ENCODE measurements at places on chromosomes 12 and 14. TPM values are rescaled to one million over a fixed set of nuclear protein-coding genes. Genes with fewer than 3 reads are reported as not detected.

DNA sequence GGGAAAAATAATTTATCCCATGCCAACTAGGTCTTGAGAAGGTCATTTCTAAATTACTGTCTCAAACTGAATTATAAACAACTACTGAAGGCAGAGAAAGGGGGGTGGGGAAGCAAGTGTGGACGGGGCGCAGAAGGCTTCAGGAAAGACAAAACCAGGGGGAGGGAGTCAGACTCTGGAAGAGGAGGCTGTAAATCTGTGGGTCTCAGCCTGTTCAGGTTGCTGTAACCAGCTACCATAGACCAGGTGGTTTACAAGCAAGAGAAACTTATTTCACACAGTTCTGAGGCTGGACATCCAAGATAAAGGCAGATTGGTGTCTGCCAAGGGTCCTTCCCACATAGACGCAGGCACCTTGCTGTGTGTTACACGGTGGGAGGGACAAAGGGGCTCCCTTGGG is 39.9 kb upstream of the FZD10 start:
- H3K4me1 ChIP-seq: no peaks in the 10 kb centered on the region
- H3K4me3 ChIP-seq: no peak overlapping the region
- no peak for DNase-seq

DNA sequence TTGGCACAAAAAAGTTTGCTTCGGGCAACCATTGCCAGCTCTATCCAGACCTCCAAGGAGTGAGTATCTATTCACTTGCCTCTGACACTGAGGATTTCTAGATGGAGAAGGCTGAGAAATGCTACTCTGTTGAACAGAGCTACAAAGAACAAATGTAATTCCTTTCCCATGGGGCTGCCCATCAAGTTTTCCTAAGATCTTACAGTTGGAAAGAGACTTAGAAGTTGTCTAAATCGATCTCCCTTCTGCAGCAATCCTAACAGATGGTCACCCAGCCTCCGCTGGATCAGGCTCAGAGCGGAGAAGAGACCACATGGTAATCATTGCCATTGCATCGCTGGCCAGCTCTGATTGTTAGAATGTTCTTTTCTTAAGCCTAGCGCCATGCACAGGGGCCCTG is 110.1 kb upstream of the BCL2L14 start:
- no peak overlapping the region for H3K27ac ChIP-seq
- H3K4me1 ChIP-seq: peaks cover 5% of the 10 kb centered on the region
- H3K36me3 ChIP-seq: no peaks in the 10 kb centered on the region
- no peak for DNase-seq

DNA sequence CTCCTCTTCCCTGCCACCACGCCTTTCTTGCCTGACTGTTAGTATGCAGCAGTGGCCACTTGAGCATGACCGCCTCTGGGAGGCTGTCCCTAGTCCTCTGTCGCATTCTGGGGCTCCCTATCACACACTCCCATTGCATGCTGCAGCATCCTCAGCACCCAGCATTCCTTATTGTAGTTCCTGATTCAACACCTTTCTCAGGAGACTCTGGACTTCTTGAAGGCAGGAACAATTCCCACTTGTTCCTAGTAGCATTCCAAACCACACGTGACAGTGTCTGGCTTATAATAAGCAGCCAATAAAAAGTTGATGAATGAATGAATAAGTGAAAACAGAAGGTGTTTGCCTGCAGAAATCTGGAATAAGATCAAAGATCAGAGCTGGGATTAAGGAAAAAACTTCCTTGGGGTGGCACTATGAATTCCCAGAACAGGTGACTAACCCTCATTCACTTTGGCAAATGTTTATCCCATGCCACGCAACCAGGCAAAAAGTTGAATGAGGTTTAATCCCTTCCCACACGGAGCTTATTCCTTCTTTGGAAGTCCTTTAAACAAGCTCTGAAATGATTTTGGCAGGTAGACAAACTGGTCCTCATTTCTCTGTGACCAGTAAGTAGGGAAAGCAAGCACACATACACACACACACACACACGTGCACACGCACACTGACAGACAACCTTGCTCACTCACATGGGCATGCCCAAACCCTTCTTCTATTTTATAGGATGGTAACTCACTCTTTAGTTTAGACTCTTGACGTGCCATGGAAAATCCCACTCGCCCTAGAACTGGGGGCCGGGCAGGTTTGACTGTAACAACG is 26.5 kb downstream of the NTF3 start:
- peaks cover 27% of the 10 kb centered on the region for H3K27me3 ChIP-seq
- DNase-seq: no peak
- H3K4me1 ChIP-seq: no peaks in the 10 kb centered on the region
- no peaks in the 10 kb centered on the region for H3K36me3 ChIP-seq

The CRACR2A gene
- 3.3 TPM for total RNA-seq

- H3K4me1 ChIP-seq: peaks cover 4% of the 10 kb centered on the region
- DNase-seq: no peak
- H3K36me3 ChIP-seq: peaks cover 11% of the 10 kb centered on the region
- H3K27me3 ChIP-seq: no peaks in the 10 kb centered on the region
- no peak overlapping the region for H3K4me3 ChIP-seq
Observed at GRCh38 chr12:89411846-89412245, 59.5 kb upstream of the DUSP6 start.

The TAS2R7 gene
- not detected for total RNA-seq

GRCh38 chr14:89344920-89345254 is 72.1 kb downstream of the FOXN3 start:
- no peak overlapping the region for H3K27ac ChIP-seq
- H3K36me3 ChIP-seq: peaks cover 28% of the 10 kb centered on the region
- H3K4me3 ChIP-seq: no peak overlapping the region
- H3K27me3 ChIP-seq: peaks cover 97% of the 10 kb centered on the region
- H3K4me1 ChIP-seq: peaks cover 4% of the 10 kb centered on the region

The CCDC175 gene
- total RNA-seq: 0.20 TPM

DNA sequence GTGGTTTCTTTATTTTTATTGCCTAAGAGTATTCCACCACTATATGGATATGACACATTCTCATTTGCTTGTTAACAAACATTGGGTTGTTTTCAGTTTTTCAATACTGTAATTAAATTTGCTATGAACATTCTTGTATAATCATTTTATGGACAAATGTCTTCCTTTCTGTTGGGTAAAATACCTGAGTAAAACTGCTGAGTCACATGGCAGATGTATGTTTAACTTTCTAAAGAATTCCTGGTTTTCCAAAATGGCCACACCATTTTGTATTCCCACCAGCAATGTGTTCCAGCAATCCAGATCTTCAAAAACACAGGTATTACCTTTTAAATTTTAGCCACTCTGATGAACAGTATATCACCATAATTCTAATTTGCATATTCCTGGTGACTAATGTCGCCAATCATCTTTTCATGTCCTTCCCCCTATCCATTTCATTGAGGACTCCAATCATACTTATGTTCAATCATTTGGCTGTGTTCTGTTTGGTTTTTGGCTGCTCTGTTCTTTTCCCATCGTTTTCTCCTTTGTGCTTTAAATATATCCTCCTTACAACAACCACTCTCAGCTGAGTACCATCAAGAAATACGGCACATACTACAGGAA is 36.0 kb downstream of the CDK17 start:
- no peaks in the 10 kb centered on the region for H3K27me3 ChIP-seq
- H3K4me1 ChIP-seq: peaks cover 20% of the 10 kb centered on the region
- no peak overlapping the region for H3K4me3 ChIP-seq
- H3K36me3 ChIP-seq: peaks cover 2% of the 10 kb centered on the region
- H3K27ac ChIP-seq: no peak overlapping the region

DNA sequence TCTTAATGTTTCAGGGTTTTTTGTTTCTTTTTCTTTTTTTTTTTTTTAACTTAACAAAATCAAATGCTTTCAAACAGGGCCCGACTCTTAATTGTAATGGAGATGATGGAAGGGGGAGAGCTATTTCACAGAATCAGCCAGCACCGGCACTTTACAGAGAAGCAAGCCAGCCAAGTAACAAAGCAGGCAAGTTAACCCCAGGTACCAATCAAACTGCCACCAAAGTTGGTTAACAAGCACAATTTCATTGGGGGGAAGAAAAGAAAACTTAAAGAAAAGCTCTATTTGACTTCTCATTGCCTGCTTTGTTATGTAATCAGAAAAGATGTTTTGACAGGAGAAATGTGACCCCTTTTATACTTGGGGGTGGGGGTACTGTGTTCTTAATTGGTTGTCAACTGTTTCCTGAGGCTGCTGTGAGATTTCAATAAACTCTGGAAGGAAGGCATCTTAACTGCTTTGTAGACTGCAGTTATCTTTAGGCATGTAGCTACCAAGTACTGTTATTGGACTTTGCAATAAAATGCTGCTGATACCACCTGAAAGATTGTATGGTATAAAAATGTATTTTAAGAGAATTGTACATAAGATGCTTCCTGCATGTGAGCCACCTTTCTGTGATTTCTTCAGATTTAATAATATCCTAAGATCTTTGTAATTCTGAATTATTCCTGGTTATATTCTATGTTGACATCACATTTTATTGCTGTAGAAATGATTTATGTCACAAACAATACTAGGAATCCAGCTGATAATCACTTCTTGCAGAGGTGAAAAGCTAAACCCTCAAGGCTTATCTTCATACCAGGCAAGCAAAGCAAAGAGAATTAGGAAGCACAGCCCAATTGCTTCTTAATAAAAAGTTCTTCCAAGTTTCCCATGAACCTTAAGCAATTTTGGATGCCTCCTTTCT is 26.9 kb downstream of the MAPKAPK5 start:
- no peaks in the 10 kb centered on the region for H3K27me3 ChIP-seq
- no peaks in the 10 kb centered on the region for H3K4me1 ChIP-seq
- H3K4me3 ChIP-seq: no peak overlapping the region
- peaks cover 31% of the 10 kb centered on the region for H3K36me3 ChIP-seq

The CATSPERB gene
- 5.7 TPM for total RNA-seq

The PPP1R1A gene
- total RNA-seq: 22.3 TPM

DNA sequence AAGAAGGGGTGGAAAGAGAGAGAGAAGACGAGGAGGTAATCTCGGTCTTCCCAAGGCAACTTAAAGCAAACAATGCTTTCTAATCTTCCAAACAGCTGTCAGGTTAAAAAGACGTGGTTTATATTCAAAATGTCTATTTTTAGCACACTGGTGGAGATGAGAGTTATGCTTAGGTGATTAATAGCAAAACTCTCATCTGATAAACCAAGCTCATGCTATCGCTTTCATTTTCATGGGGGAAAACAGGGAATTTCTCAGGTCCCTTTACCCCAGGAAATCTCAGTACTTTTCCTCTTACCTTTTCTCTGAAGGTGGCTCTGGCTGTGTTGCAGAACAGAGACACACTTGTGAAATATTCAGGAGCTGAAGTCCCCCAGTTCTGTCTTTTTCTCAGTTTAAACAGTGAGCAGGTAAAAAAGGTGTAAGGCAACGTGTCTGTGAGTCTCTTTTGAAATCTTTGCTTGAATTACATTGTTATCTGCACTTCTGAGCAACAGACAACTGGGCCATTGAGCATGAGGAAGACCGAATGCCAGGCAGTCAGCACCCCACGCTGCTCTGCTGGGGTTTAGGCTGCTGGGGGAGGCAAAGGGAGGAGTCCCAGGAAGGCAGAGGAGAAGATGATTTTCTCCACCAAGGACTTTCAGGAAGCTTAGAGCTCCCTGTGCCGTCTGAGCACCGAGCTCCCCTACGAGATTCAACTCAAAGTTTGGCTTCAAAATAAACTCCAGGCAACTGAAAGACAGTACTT is 759.3 kb downstream of the BCL11B start:
- H3K4me3 ChIP-seq: no peak overlapping the region
- no peaks in the 10 kb centered on the region for H3K36me3 ChIP-seq
- no peak overlapping the region for H3K27ac ChIP-seq

DNA sequence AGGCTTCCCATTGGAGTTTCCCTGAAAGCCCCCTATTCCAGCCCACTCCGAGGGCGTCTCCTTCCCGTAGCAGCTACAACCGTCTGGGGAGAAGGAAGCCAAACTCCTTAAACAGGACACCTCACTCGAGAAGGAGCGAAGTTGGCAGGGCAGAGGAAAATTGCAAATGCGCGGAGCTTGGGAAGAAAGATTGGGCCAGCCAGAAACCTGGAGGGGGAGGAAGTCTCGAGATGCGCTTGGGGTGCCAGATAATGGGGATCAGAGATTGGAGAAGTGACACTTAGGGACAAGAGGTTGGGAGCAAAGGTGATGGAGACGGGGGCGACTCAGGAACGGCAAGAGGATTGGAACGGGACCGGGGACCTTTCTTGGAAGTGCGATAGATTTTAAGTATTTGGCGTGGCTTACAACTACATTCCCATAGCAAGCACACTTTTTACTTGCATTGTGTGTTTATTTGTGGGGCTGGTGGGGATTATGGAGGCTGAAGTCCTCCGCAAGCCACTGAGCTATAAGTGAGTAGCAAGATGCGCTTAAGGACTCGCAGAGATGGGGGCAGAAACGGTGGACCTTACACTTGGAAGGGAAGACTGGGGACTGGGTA is 926 bp downstream of the HRK start:
- peaks cover 68% of the 10 kb centered on the region for H3K27me3 ChIP-seq
- no peaks in the 10 kb centered on the region for H3K36me3 ChIP-seq
- H3K4me3 ChIP-seq: peak overlapping the region; percentile 86
- H3K4me1 ChIP-seq: peaks cover 31% of the 10 kb centered on the region
- peak overlapping the region; percentile 93 for H3K27ac ChIP-seq
- no peak for DNase-seq

- H3K27me3 ChIP-seq: no peaks in the 10 kb centered on the region
- DNase-seq: no peak
- H3K27ac ChIP-seq: peak overlapping the region; percentile 72
- H3K36me3 ChIP-seq: peaks cover 10% of the 10 kb centered on the region
Observed at GRCh38 chr12:113874999-113875561, 91.0 kb downstream of the RBM19 start.

DNA sequence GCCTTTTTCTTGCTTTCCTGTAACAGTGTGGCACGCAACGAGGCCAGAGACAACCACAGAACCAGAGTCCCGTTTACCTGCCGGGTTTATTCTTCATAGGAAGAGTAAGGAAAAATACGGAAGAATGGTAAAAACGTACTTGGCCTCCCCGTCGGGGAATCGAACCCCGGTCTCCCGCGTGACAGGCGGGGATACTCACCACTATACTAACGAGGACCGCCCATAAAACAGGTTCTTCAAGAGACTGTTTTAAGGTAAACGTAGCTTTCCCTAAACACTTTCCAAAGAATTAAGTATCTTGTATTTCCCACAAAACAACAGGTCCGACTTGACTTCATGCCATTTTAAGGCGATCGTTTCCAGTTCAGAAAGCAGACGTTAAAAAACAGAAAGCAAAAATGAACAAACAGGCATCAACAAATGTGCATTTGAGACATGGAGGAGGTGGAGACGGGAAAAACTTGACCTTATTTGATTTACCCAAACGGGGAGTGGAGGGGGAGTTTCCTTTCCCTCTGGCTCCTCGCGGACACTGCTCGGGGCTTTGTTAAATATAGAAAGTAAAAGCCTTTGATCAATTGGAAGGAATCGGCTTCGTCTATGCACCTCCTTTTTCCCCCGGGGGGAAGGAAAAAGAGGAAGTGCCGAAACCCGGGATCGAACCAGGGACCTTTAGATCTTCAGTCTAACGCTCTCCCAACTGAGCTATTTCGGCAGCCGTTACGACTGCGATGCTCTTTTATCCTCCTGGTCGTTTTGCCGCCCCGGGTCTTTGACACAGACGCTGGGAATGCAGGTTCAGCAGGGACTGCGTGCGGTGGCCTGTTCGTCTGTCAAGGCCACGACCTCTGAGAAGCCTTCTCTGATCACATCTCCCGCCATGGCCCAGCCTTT is 13.0 kb upstream of the UBC start:
- peak overlapping the region; percentile 88 for H3K4me3 ChIP-seq
- peak overlapping the region; percentile 99 for H3K27ac ChIP-seq
- H3K36me3 ChIP-seq: no peaks in the 10 kb centered on the region
- peaks cover 4% of the 10 kb centered on the region for H3K4me1 ChIP-seq
- peak; percentile 95 for DNase-seq
- H3K27me3 ChIP-seq: no peaks in the 10 kb centered on the region

The ZCRB1 gene
- 50.4 TPM for total RNA-seq
